ENCODE measurements at places on chromosomes 2 and 18.

GRCh38 chr2:129443235-129443864 is 536.1 kb upstream of the RAB6C start:
- DNase-seq: no peak

- DNase-seq: no peak
Measured at GRCh38 chr18:79795446-79795845, 2.3 kb upstream of the KCNG2 start.

DNA sequence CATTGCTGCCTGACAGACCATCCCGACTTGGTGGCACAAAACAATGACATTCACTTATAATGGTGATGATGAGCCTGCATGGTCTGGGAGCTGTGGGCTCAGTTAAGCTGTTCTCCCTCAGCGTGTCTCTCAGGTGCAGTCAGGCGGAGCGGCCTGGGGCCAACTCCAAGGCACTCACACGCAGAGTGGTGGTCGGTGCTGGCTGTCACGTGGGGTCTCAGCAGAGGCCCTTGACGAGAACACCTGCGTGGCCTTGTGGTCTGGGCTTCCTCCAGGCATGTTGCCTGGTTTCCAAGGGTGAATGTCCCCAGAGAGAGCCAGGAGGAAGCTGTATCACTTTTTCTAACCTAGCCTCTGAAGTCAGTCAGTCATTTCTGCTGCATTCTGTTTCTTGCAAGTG is 29.8 kb downstream of the ARMC9 start:
- no peak for DNase-seq

DNA sequence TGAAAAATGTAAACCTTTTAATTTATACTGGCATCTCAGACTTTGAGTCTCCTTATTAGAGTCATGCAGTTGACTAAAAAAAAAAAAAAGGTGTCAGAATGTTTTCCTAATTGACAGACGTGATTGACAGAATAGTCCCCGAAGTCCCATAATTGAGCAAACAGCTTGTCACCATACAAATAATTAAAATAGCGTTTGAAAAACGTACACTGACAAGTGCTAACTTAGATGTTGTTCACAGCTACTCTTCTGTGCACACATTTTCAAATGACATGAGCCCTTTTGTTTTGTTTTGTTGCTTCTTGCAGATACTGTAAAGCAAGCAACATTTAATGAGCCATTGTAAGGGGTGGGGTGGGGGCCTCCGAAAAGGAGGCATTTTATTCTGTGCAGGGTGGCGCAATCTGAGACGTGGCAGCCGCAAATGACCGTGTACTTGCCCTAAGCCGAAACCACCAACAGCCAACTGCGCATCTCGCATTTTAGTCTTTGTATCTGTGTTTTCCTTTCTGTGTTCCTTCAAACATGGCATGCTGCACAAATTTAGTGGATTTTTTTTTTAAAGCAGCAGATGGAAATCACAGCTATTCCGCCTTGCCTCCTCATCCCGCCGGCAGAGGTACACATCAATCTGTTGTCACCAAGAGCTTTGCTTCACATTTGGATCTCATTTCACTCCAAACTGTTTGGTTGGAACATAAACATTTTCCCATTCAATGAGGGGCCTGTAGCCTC is 52.4 kb downstream of the LPIN1 start:
- DNase-seq: no peak

DNA sequence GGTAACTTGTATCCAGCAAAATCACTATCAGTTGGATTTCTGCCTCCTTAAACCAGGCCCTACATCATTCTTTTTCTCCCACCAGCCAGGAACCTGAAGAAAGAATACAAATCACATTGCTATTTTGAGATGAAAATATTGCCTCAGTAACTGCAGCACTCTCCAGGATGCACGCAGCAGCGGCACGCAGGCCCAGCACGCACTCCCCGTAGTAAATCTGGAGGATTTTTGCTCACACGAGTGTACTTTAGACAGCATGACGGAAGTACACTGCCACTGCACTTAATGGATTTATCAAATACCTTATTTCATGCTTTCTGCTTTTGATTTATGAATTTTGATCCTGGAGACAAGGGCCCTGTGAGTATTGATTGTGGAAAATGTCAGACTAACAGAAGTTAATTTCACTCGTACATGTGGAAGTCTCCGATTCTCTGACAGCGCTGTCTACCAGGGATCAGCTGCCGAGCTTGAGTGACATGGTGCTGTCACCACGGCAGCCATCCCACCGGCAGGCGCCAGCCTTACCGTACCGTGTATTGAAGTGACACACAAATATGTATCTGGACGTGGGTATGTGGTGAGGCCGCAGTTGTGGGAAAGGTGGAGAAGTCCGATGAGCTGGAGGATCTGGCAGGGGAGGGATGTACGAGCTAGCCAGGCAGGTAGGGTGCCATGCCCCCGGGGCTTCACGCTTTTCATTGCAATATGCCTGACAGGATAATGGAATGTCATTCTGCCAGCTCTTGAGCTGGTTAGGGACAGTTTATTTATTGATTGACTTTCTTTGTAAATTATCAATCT is 863.7 kb downstream of the GALR1 start:
- no peak for DNase-seq

DNA sequence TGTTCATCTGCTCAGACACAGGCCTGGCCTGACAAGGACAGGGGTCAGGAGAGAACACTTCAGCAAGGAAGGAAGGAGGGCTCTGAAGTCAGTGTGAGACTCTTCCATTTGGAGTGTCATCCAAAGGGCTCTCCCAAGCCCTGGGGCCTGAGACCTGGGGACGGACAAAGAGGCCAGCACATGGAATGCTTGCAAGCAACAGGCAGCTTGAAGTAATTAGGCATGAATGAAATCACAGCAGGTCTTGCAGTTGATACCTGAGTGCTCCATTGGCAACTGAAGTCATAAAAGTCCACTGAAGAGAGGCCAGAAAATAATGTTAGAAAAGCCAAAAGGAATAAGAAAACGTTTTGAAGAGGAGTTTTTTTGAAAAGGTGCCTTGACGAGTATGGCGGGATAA is 231.7 kb downstream of the VAPA start:
- no peak for DNase-seq

GRCh38 chr2:236799391-236800026 is 229.9 kb downstream of the ACKR3 start:
- no peak for DNase-seq

GRCh38 chr2:27096748-27097297 is 10.3 kb downstream of the KHK start:
- no peak for DNase-seq

DNA sequence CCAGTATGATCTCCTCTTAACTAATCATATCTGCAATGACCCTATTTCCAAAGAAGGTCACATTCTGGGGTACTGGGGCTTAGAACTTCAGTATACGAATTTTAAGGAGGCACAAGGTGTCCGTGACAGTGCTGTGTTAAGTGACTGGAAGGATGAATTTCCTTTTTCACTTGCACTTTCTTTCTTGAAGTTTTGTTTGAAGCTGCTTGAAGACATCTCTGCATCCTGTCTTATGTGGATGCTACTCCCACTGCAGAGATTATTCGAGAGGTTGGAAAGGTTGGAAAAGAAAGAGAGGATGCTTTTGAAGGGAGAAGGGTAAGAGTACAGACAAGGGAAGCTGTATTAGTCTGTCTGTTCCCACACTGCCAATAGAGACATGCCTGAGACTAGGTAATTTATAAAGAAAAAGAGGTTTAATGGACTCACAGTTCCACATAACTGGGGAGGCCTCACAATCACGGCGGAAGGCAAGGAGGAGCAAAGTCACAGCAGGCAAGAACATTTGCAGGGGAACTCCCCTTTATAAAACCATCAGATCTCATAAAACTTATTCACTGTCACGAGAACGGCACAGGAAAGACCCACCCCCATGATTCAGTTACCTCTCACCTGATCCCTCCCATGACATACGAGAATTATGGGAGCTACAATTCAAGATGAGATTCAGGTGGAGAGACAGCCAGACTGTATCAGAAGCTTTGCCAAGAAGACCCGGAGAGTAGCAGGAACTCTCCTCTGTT is 3.6 kb upstream of the RNF144A start:
- no peak for DNase-seq
